ENCODE measurements at places on chromosomes 6 and 20.
A peak's percentile ranks its signal among the peaks of the same experiment; 100 is the strongest.

DNA sequence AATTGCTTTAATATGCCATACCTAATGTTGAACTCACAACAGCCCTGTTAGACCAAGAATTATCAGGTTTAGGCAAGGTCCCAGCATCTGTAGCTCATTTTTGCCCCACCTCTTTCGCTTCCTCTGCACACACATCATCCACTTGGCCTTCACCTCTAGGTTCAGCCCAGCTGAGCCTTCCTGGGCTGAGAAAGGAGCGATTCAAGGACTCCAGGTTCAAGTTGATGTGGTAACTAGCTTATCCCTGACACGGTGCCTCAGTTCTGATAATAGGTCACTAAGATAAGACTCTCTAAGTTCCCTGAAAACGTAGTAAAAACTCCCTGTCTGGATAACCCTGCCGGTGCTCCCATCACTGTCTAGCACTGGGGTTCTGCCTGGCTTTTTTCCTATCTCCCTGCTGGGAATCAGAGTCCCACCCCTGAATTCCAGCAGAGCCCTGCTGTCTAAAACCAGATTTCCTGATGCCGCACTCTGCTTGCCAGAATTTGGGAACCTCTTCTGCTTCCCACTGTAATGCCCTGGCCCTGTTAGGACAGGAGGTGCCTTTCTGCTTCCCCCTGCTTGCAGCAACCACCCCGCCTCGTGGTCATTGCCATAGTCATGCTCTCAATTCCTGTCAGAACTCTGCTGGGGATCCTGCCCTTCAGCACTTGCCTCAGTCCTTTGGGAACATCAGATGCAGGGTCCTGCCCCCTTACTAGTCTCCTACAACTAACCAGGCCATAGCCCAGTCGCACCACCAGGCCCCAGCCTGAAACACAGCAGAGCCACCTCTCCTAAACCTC lies 47.6 kb downstream of the ALDH8A1 start:
- no peak for DNase-seq

GRCh38 chr20:1371202-1371782 lies 21.6 kb downstream of the FKBP1A start:
- no peak for DNase-seq

GRCh38 chr20:4082406-4083097 lies 67.2 kb upstream of the RNF24 start:
- peak; percentile 18 for DNase-seq

DNA sequence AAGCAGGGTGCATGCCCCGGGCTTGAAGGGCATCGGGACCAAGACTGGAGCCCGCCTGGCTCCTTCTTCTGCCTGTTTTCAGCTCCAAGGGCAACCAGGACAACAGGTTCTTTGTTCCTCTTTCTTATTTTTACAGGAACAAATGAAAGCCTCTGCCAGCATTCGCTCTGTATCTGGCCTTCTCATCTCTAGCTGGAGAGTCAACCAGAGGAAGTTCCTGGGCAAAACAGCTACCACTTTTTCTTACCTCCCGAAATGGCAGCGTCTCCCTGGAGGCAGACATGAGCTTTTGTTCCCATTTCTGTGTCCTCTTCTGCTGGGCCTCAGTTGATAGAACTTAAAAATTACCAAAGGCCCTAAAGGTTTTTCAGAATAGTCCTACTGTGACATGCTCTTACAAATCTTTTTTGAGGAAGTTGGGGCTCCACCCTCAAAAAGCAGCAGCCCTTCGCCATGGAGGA lies 74.1 kb upstream of the NAA20 start:
- no peak for DNase-seq

- no peak for DNase-seq
Observed at GRCh38 chr20:39142407-39143096, 180.4 kb downstream of the DHX35 start.

DNA sequence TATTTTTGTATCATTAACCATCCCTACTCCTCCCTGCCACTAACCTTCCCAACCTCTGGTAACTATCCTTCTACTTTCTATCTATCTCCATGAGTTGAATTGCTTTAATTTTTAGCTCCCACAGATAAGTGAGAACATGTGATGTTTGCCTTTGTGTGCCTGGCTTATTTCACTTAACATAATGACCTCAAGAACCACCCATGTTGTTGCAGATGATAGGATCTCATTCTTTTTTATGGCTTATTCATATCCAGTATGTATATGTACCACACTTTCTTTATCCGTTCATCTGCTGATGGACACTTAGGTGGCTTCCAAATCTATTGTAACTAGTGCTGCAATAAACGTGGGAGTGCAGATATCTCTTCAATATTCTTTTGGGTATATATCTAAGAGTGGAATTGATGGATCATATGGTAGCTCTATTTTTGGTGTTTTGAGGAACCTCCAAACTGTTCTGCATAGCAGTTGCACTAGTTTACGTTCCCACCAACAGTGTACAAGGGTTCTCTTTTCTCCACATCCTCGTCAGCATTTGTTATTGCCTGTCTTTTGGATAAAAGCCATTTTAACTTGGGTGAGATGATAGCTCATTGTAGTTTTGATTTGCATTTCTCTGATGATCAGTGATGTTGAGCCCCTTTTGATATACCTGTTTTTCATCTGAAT lies 201.4 kb downstream of the ARHGAP18 start:
- DNase-seq, result no peak

DNA sequence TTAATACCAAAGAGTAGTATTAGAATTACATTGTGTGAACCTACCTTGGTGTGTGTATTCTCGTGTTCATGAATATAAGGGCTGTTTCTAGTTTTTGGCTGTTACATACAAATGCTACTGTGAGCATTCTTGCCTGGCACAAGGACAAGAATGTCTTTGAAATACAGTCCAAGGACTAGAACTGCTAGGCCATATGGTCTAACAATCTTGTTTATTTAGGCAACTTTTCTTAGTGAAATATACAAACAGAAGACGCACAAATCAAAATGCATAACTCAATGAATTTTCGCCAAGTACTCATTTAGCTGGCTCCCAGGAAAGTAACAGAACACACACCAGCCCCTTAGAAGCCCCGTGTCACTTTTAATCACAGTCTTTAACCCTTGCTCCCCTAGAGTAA lies 28.5 kb downstream of the KDM1B start:
- DNase-seq, result no peak

GRCh38 chr20:49700411-49701185 lies 13.1 kb downstream of the B4GALT5 start:
- no peak for DNase-seq

DNA sequence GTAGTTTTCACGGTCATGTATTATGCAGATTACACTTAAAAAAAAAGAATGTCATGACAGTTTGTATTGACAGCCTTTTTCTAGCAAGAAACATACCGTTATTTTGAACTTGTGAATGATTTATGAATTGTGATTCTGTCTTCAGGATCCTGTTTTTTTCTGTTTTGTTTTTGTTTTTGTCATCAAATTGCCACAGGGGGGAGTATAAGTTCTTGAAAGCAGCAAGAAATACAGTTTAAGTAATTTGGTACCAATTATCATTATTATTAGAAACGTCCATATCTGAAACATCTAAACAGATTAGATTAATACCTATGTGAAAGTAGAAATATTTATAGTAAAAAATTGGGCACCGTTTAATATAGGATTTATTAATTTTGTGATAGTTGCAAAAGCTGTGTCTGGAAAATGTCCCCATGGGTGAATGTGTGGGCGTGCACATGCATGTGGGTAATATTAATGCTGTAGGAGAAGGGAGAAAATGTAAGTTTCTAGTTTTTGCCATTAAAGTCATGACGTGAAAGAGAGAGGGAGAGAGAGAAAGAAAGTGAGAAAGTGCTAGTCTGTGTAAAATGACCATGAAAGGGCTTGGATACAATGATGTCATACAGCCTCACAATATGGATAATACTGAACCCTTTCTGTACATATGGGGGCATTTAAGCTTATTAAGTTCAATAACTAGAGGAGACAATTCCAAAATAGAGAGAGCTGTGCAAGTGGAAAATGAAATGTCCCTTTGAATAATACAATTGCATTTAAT lies 9.4 kb upstream of the CCN2 start:
- DNase-seq, result no peak

- DNase-seq, result no peak
Observed at GRCh38 chr6:167540796-167541195, 215.9 kb downstream of the TTLL2 start.

DNA sequence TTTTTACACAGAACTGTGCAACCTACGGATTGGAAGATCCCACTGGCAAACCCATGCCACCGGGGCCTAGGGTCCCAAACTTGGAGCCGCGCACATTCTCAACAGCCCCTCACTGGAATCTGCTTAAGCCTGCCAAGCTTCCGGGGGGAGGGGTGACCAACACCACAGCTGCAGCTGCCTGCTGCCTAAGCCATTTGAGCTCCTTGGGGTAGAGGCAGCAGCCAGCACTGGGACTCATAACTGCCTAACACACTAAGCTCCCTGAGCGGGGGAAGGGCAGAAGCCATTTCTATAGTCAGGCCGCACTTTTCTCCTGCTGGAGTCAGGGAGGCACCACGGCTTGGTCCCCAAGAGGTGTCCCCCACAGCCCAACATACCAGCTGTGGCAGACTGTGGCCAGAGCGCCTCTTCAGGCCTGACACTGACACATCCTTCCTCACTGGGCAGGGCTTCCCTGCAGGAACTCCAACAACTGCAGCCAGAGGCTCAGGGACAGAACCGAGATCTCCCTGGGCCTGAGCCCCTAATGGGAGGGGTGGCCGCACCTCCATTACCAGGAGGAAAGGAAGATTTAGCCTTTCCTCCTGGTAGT lies 270.3 kb upstream of the ECI2 start:
- no peak for DNase-seq

- no peak for DNase-seq
Observed at GRCh38 chr20:41782730-41783406, 164.7 kb upstream of the CHD6 start.

DNA sequence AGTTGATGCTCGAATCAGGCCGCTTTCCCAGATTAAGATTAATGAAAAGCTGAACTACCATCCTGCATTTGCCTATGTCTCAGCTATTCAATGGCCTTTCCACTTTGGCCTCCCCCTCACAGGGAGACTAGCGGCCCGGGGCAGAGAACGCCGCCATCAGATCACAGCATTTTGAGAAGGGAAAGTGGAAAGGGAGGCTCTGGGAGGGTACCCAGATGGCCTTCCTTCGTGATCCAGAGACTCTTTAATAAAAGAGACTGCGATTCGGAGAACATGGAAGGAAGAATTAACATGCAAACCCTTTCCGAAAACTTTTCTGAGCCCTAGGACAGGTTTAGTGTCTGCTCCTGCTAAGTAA lies 533 bp downstream of the MRPS18A start:
- DNase-seq, result no peak

DNA sequence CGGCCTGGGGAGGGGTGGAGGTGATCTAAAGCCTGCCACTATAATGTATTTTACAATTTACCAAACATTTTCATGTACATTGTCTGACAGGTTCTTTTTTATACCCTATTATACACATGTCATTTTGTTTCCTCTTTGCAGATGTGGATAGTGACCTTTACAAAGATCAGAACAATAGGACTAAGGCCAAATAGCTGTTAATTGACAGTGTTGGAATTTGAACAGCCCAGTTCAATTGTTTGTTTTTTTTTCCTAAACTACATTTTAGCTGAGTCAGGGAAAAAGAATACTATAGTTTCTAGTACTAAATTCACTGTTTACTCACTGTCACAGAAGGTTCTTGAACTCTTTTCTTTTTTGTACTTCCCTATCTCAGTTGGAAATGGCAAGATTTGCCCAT lies 40.2 kb downstream of the PGM3 start:
- DNase-seq, result no peak

- DNase-seq, result no peak
Observed at GRCh38 chr6:43669050-43669921, 18.3 kb downstream of the MRPS18A start.

DNA sequence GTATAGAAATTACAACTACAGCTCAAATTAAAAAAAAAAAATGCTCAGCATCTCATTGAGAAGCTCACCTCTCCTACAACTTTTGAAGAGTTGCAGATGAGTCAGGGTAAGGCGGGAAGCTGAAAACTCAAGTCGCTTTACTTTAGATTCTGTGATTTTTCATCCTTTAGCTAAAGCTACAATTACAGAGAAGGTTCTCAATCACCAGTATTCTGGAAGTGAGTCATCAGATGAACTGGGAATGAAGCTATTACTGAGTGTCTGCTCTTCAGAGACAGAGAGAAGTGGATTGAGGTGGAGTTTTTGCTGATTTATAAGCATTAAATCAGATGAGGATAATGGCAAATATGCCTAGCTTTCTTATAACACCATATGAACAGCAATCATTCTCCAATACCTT lies 91.9 kb downstream of the TFAP2A start:
- DNase-seq, result no peak

DNA sequence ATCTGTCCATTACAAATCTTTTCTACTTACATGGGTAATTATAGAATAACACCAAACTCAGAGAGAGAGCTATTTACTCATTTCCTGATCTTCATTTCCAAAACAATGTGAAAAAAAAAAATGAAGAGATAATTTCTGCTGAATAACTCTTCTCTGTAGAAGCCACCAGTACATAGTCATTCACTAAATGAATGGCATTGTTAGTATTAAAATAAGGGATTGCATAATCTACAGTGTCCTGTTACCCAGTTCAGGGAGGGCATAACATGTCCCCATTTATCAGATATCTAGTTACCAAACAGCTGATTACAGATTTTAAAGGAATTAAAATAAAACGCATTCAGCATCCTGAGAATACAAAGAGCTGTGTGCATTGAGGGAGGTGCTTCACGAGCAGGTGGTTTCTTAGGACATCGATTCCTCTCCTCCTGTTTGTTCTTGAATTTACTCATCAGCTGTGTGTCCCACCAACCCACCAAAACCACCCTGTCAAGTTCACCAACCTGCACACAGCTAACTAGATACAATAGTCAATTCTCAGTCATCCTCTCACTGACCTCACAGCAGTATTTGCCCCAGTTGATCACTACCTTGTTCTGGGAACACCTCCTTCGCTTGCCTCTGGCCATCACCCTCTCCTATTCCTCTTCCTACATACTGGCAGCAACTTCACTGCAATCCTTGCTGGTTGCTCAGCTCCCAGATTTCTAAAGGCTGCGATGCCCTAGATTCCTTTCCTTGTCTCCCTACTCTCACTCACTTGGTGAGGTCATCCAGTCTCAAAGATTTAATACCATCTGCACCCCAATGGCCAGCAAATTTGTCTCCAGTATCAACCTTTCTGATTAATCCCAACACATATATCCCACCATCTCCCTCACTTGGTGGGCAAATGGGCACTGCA lies 18.7 kb downstream of the CNKSR3 start:
- no peak for DNase-seq

DNA sequence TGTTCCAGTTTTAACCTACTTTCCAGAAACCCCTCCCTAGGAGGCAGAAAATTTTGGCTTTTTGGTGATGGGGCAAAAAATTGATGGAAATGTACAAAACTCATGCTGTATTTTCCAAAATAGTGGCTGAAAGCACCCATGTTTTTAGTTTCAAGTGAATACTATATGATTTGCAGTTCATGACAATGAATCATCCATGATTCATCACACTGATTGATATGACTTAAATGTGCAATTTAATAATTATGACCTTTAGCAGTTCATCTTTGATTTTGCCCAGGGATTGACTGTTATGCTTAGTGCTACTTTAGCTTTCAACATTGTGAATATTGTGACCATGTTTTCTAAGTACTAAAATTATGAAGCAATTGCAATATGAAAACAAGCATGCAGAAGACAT lies 478.7 kb downstream of the HTR1B start:
- DNase-seq, result no peak

All from stimulated activated CD4-positive, alpha-beta T cell treated with anti-CD3 and anti-CD28 coated beads, Interleukin-4, amount 100 ng/mL, for 1 hour (primary cell).